Endothelial cell of coronary artery (primary cell): ENCODE measurements at places on chromosomes 2 and 18. TPM values are rescaled to one million over a fixed set of nuclear protein-coding genes. Genes with fewer than 3 reads are reported as not detected.

Gene OTX1
- total RNA-seq, result 0.27 and 0.28 TPM in 2 replicates

Gene CAPN10
- total RNA-seq, result 29.1 and 31.5 TPM in 2 replicates

Gene SLC16A14
- total RNA-seq, result 0.09 and 0.18 TPM in 2 replicates

Gene OTOS
- total RNA-seq, result not detected in 2 replicates

Gene CGREF1
- total RNA-seq, result 1.2 and 4.3 TPM in 2 replicates

Gene MRO
- total RNA-seq, result not detected in 2 replicates

Gene M1AP
- total RNA-seq, result not detected in 2 replicates

Gene FLACC1
- total RNA-seq, result 0.36 and 1.0 TPM in 2 replicates

Gene ANAPC1
- 74.0 and 77.6 TPM in 2 replicates for total RNA-seq

Gene SDC1
- total RNA-seq, result 0.47 and 1.5 TPM in 2 replicates

Gene ELOA2
- total RNA-seq, result not detected in 2 replicates

Gene VPS4B
- 45.0 and 50.4 TPM in 2 replicates for total RNA-seq

Gene DOK1
- 14.6 and 24.3 TPM in 2 replicates for total RNA-seq

Gene CNGA3
- total RNA-seq, result not detected in 2 replicates

Gene ASPRV1
- 0.09 TPM in 2 replicates for total RNA-seq
